ENCODE measurements at places on chromosomes 1 and 21. TPM values are rescaled to one million over a fixed set of nuclear protein-coding genes. Genes with fewer than 3 reads are reported as not detected.

GRCh38 chr21:42338729-42339715 is 11.8 kb downstream of the TFF2 start:
- DNase-seq, result no peak

CLDN17 gene
- not detected for total RNA-seq

NPR1 gene
- total RNA-seq, result 0.12 TPM

HES2 gene
- 3.1 TPM for total RNA-seq

DNA sequence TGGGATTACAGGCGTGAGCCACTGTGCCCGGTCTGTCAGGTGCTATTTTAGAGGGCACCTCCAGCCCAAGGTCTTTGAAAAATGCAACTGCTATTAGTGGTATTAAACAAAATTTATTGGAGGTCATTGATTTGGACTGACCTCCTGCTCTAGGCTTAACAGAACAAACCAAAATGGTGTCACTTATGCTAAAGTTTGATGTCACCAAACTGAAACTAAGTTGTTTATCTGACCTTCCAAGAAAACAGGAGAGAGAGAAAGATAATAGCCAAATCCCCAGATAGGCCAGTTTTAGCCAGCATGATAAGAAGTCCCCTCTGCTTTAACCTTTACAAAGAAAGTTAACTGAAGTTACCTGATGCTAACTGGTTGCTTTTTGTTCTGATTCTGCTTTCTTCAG is 8.1 kb upstream of the INAVA start:
- no peak for DNase-seq

SH2D2A gene
- total RNA-seq, result 1.8 TPM

DNA sequence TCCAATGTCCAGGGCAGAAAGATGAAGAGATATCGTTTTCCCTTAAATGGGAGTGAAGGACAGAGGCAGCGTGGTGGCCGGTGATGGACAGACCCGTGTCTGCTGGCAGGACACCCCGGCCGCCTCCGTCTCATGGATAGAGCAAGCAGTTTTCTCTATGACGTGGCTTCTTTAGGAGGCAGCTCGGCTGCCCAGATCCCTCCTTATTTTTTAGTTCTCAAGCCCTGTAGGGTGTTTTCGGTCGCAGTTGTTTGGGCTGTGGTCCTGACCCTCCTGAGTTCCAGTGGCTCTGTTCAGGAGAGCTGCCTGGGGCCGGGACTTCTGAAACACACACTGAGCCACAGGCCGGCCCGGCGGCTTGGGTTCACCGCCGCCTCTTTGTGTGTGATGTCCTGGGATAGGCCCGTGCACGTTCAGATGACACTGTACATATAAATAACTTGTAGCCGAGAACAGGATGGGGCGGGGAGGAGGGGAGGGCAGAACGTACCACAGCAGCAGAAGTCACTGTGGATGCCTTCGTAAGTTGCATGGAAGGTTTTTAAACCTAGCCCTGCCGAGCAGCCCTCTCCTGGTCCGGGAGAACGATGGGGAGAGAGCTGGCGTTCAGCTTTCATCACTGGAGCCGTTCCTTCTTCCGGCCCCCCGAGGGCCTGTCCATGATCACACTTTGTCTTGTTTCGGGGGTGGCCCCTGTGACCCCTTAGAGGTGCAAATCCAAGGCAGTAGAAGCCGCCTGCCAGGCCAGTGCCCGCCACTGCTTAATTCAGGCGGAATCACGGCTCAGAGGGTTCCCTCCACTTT is 65.2 kb downstream of the SIK1 start:
- DNase-seq, result no peak

CD52 gene
- total RNA-seq, result 2.3 TPM

- DNase-seq, result no peak
These were observed 48.7 kb upstream of the ACTL8 start for GRCh38 chr1:17706445-17706844.

FTCD gene
- total RNA-seq, result 1.1 TPM

GRCh38 chr1:166703726-166704462 is 135.4 kb upstream of the POGK start:
- DNase-seq, result no peak

DNAI4 gene
- 3.7 TPM for total RNA-seq

Data from G401 (cell line).